CD4-positive, alpha-beta memory T cell (primary cell): ENCODE measurements at places on chromosomes 6 and 20. TPM values are rescaled to one million over a fixed set of nuclear protein-coding genes. Genes with fewer than 3 reads are reported as not detected.

- no peak for DNase-seq
Observed at GRCh38 chr6:158206740-158207421, 38.7 kb downstream of the GTF2H5 start.

- DNase-seq, result no peak
Observed at GRCh38 chr6:145699462-145699861, 35.9 kb downstream of the EPM2A start.

DNA sequence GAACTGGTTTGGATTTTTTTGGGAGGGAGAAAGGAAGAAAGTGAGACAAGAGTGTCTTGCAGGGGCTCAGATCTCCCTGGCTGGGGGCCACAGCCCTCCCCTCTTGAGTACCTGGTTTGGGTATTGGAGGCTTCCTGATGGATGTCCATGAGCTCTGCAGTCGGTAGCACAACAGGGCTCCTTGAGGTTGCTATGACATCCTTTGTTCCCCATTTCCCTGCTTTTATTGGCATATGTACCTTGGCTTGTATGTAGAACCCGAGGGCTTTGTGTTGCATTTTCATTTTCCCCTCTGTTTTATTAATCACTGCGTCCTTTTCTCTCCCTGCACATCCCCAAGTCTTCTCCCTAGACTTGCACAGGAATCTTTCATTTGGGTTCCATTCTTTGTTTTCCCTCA, 355.5 kb upstream of the TSHZ2 start:
- DNase-seq, result no peak

- no peak for DNase-seq
Observed at GRCh38 chr6:34466242-34467185, 638 bp downstream of the PACSIN1 start.

GRCh38 chr6:49698478-49698877, 14.9 kb downstream of the CRISP2 start:
- DNase-seq, result no peak

GRCh38 chr6:157535340-157536222, 154.6 kb downstream of the ZDHHC14 start:
- DNase-seq, result peak; percentile 47

- no peak for DNase-seq
Observed at GRCh38 chr6:150142670-150143515, at the start of gene PPP1R14C. TSS of gene PPP1R14C (plus strand) at chr6:150143044. CDS start at chr6:150143193, 149 bp downstream.

GRCh38 chr6:82484001-82484400, 120.4 kb downstream of the TPBG start:
- DNase-seq, result no peak

- no peak for DNase-seq
Observed at GRCh38 chr20:57991211-57991881, 237.1 kb downstream of the ANKRD60 start.

DNA sequence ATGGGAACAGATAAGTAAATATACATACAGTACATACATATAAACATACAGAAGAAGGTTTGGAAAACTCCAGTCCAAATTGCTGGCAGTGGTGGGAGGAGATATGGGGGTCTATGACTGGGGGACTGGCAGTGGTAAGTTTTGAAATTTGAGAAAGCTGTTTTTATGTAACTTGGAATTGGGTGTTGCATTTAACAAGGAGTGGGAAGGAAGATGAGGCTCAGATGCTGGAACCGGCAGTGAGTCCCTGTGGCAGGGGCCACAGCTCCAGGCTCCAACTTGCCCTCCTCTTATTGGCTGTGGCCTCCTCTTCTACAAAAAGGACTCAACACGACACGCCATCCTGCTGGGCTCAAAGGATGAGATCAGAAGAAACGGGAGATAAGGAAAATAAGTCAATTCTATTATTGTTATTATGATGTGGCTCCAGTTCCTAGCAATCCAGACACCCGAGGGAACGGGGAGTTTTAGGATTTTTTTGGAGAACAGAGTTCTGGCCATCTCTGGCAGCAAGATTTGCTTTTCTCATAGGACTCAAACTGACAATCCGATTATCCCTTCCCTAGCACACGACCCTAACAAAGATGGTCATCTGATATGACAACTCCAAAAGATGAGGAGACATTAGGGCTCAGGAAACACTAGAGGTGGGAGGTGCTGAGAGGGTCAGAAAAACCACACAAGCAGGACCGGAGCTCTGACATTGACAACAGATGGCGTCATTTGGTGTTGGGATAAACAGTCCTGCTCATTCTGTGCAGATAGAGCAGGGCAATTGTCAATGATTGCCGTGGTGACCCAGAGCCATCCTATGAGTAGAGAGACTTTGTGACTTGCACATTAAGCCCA, 6.0 kb upstream of the TGM2 start:
- DNase-seq, result no peak

GRCh38 chr6:99330159-99330558, 19.3 kb downstream of the FAXC start:
- DNase-seq, result peak; percentile 38

GRCh38 chr6:105691081-105691480, 288.2 kb upstream of the PREP start:
- no peak for DNase-seq

- no peak for DNase-seq
Observed at GRCh38 chr20:36604952-36605398, 604 bp upstream of the RAB5IF start.

DNA sequence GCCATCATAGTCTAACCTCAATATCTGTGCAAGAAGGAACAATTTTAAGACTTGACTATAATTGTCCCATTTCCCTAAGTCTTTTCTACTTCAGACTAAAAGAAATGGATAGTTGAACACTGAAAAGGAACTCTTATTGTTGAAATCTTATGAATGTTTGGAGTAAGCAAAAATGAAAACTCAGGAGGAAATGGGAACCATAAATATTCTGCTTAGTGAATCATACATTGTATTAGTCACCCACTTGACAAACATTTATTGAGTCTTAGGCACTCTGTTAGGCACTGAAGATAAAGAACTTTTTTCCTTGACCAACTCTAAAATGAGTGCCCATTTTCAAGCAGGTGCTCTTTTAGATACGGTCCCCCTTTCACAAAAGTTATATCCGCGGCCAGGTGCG, 8.7 kb downstream of the CCDC170 start:
- DNase-seq, result no peak

GRCh38 chr6:35850208-35850607, 45.1 kb downstream of the LHFPL5 start:
- DNase-seq, result no peak

- DNase-seq, result no peak
Observed at GRCh38 chr6:137581019-137581707, 87.0 kb upstream of the OLIG3 start.

DNA sequence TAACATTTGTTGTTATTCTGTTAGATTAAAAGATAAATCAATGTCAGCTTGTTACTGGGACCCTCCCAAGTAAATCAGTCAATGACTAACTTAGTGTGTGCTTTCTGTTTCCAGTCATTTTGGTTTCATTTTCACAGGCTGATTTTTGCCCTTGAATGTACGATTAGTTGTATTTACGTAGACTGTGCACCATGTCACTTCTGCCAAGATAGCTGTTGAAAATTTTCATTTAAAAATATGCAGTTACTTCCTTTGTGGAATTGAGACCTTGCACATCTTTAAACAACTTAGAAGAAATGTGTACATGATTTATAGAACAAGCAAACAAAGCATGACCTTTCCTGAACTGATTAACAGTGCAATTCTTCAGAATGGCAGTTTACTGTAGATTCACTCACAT, 944.8 kb upstream of the CITED2 start:
- DNase-seq, result no peak

GRCh38 chr20:63565699-63566335, 8.2 kb downstream of the HELZ2 start:
- DNase-seq, result no peak

DNA sequence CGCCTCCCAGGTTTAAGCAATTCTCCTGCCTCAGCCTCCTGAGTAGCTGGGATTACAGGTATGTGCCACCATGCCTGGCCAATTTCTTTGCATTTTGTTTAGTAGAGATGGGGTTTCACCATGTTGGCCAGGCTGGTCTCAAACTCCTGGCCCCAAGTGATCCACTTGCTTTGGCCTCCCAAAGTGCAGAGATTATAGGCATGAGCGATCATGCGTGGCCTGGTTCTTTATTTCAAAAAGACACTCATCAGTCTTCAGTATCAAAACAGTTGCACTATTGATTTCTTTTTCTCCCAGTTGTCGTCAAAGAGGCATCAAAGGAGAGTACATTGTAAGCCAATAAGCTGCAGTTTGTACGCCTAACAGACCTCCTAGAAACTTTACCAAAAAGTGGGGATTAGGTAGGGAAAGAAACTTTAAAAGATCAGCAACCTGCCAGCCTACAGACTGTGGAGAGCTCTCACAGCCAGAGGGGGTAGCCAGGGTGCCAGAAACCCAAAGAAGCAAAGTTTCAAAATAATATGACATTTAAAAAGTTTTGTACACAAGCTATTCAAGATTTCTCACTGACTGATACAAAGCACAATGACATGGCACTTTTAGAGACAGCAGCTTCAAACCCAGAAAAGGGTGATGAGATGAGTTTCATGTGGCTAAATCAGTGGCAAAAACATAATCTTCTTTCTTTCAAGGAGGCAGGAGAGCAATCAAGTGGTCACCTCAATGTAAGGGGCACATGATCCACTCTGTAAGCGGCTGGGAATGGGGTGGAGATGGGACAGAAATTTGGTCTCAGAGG, 83.0 kb upstream of the RALY start:
- no peak for DNase-seq

DNA sequence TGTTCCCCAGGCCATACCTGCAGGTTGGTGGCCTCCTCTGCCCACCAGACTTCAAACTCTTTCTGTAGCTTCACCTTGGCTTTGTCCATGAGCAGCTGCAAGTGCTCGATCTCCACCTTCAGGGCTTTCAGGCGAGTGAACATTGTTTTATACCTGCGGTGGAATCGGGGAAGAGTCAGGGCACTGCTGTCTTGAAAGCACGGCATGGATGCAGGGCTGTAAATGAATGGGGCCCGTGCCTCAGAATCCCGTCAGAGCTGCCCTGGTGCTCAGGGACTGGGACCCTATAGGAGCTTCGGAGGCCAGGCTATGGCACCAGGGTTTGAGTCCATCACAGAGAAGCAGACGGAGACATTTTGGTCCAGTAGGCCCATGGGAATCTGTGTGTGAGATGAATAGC, 37.9 kb upstream of the KCNK16 start:
- no peak for DNase-seq

GRCh38 chr6:111411978-111412566, 70.9 kb downstream of the REV3L start:
- no peak for DNase-seq

DNA sequence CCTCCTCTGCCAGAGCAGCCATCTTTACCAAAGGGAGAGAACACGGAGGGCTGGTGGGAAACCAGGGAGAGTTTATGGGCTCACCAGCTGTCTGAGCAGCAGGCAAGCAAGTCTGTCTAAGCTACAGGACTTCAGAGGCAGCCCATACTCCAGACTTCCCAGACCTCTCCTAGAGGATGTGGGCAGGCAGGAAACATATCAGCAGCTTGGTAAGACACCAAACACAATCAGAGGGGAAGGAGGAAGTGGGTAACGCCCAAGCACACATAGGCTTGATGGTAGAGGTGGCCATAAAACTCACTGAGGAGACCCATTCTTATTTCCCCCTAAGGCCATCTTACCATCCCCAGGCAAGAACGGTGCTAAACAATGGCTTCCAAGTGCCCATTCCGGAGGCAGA, 143.1 kb upstream of the ARID1B start:
- no peak for DNase-seq

- no peak for DNase-seq
Observed at GRCh38 chr20:59622496-59622895, 18.2 kb downstream of the PHACTR3 start.

DNA sequence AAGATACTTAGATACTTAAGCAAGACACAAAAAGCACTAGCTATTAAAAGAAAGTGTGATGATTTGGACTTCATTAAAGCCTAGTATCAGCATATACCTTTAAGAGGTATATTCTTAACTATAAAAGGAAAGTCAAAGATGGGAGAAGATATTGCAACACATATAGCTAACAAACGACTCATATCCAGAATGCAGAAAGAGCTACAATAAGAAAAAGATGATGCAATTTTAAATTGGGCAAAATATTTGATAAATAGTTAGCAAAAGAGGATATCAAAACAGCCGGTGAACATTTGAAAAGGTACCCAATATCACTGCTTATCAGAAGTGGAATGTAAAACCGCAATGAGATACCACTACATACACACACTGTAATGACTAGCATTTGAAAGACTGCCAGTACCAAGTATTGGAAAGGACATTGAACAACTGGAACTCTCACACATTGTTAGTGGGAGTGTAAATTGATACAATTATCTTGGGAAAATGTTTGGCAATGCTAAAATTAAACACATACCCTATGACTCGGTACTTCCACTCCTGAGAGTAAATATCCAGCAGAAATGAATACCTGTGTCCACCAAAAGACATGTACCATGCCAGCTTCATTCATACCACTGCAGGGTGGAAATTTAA, 25.7 kb downstream of the MUC22 start:
- DNase-seq, result no peak

DNA sequence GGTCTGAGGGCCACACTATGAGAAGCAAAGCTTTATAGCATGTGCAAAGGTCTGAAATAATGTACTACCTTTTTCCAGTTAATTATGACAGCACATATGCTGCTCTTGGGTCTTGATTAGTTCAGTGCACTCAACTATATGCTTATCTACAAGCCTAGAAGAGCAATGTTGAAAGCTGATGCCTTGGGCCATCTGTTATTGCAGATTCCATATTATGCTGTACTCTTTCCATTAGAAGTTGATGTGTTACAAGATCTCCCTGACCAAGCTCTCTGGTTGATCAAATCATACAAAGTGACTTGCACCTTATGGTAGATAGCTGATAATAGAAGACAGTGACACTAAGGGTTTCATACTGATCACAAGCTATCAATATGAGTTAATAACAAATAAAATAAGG, 327.3 kb downstream of the FRK start:
- DNase-seq, result no peak

SMLR1 gene
- polyA plus RNA-seq, result not detected

TAF11 gene
- polyA plus RNA-seq, result 19.8 TPM

TUBB1 gene
- not detected for polyA plus RNA-seq

CFAP61 gene
- not detected for polyA plus RNA-seq

RFX6 gene
- not detected for polyA plus RNA-seq

CCR6 gene
- polyA plus RNA-seq, result 124 TPM
